ENCODE measurements at places on chromosomes 1 and 21. TPM values are rescaled to one million over a fixed set of nuclear protein-coding genes. Genes with fewer than 3 reads are reported as not detected.

DNA sequence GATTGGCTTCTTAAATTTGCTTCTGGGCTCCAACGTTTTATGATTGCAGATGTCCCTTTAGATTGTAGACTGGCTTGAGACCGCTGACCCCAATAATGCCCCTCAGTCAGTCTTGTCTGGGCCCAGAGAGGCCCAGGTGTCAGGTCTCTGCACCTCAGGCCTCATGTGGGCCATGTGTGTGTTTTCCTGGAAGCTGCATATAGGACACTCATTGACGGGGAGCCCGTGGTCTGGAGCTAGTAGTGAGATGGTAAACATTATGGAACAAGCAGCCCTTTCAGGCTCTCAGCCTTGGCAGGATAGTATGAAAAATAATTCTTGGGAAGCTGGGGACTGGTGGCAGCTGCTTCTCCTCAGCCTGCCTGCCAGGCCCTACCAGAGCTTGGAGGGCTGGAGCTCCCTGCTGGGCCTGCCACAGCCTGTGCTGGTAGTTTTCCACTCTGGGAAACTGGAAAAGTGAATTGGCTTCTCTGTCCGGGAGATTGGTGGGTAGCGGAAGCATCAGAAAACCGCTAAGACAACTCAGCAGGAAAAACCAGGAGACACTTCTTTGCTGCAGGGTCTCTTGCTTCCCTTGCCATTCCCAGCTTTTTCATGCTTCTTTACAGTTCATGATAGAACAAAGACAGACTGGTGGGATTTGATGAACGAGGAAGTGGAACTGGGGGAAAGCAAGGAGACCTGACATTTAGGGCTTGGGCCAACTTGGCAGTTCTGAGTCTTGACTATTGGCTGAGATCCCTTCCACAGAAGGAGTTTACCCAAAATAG, 57.8 kb upstream of the HSD17B7 start:
- no peak overlapping the region for H3K27ac ChIP-seq
- no peak overlapping the region for H3K4me3 ChIP-seq
- H3K36me3 ChIP-seq = no peaks in the 10 kb centered on the region
- no peaks in the 10 kb centered on the region for H3K27me3 ChIP-seq
- DNase-seq = no peak
- H3K4me1 ChIP-seq = no peaks in the 10 kb centered on the region

Gene F11R
- total RNA-seq = 119 TPM

Gene RRP1
- 13.1 TPM for total RNA-seq

GRCh38 chr1:145758116-145758515, 38.8 kb downstream of the CD160 start:
- no peak overlapping the region for H3K4me3 ChIP-seq
- H3K4me1 ChIP-seq = no peaks in the 10 kb centered on the region
- H3K27ac ChIP-seq = no peak overlapping the region

Gene SPATA46
- not detected for total RNA-seq

GRCh38 chr1:97727029-97727428, 193.8 kb downstream of the DPYD start:
- no peak overlapping the region for H3K4me3 ChIP-seq
- no peaks in the 10 kb centered on the region for H3K4me1 ChIP-seq
- no peaks in the 10 kb centered on the region for H3K36me3 ChIP-seq
- no peaks in the 10 kb centered on the region for H3K27me3 ChIP-seq
- H3K27ac ChIP-seq = no peak overlapping the region

- DNase-seq = no peak
- H3K4me3 ChIP-seq = no peak overlapping the region
- no peaks in the 10 kb centered on the region for H3K36me3 ChIP-seq
- no peak overlapping the region for H3K27ac ChIP-seq
- H3K27me3 ChIP-seq = no peaks in the 10 kb centered on the region
Observed at GRCh38 chr1:188778578-188778977, 1699.1 kb downstream of the BRINP3 start.

Data from right lobe of liver (tissue), 6 donors.